ENCODE measurements at places on chromosomes 7 and 10.

DNA sequence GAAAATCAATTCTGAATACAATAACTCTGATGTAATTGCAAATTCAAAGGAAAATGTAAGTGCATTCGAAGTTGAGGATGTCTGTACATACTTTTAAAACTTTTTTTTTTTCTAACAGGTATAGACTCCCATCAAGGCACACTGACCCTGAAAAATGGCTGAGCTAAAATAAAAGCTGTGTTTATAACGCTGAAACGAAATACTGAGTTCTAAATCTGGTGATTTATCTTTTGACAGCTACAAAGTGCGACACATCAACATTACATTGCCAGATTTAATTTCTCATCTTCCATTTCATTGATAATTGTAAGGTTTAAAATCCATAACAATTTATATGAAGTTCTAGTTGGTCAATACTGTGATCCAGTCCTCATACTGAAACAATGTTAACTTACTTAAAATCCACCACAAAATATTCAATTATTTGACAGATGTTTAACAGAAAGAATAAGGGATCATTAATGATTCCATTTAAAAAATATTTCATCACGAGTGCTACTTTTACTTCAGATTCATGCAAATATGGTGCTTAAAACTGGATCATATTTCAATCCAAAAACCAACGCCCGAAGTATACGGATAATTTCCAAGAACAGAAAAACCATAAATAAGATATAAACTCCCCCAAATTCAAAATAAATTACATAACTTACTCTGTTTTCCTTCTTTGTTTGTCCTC is 1.4 kb downstream of the RAB11FIP2 start:
- DNase-seq: no peak

GRCh38 chr7:99558306-99559174 is at the start of gene ZNF655:
Gene ZNF655 (plus strand): TSS chr7:99558642. CDS start chr7:99560560, 1,918 bp downstream.
- peak; percentile 72 for DNase-seq

DNA sequence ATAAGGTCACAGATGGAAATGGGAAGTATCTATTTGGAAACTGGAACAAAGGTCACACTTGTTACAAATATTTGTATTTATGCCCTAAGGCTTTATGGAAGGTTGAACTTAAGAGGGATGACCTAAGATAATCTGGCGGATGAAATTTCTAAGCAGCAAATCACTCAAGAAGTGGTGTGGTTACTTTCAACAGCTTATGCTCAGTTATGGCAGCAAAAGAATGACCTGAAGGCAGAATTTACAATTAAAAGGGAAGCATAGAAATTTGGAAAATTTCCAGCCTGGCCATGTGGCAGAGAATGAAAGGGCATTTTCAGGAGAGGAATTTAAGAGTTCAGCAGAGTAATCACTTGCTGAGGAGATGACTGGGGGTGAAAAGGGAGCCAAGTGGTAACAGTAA is 95.8 kb upstream of the TNS3 start:
- DNase-seq: no peak

- no peak for DNase-seq
Measured at GRCh38 chr7:148253629-148254028, 336.9 kb upstream of the C7orf33 start.

DNA sequence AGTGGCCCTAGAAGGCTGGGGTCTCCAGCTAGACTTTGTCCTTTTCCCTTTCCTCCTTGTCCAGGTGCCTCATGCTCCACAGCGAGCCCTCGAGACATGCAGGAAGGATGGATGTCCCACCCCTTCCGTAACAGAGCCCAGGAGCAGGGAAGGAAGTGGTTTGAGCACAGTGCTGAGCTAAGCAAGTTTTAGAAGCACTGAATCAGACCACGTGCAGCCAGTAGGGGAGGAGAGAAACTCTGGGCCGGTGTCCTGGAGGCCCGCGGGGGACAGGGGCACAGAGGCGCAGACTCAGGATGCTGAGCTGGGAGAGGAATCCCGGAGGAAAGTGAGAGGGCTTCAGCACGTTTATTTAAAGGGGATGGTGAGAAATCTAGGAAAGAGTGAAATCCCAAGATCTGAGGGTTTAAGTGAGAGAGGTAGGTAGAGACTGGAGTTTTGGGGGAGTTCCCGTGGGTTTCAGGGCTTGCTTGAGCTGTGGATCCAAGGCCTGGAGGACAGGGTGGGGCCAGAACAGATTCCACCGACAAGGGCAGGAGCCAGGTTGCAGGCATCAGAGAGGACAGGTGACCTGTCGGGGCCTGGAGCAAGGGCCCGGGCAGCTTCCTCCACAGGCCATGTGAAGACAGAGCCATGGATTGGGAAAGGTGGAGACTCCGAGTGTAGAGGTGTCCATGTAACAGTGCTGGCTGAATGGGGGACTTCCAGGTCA is 4.4 kb upstream of the IRF5 start:
- DNase-seq: no peak

GRCh38 chr10:31619531-31620061 is 300.6 kb downstream of the ZEB1 start:
- DNase-seq: no peak

GRCh38 chr10:122021379-122021778 is 32.4 kb downstream of the TACC2 start:
- no peak for DNase-seq

GRCh38 chr7:140966561-140967233 is 42.0 kb upstream of the BRAF start:
- DNase-seq: no peak

- no peak for DNase-seq
Measured at GRCh38 chr7:101441890-101442289, 79.2 kb downstream of the COL26A1 start.

DNA sequence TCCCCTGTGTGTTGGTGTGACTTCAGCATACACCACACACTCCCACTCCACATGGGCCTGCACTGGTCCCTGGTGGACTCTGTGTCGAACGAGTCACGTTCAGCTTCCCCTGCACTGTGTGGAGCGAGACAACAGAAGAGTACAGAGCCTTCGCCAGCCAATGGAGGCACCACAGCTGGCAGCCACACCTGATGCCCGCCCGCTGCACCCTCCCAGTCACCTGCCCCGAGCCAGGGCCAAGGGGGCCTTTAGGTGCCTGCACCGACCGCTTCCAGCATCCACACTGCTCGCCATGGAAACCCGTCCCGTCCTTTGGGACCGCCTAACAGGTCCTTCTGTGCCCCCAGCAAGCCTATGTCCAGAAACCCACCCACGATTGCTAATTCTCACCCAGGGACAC is 9.2 kb downstream of the FOXL3 start:
- no peak for DNase-seq

DNA sequence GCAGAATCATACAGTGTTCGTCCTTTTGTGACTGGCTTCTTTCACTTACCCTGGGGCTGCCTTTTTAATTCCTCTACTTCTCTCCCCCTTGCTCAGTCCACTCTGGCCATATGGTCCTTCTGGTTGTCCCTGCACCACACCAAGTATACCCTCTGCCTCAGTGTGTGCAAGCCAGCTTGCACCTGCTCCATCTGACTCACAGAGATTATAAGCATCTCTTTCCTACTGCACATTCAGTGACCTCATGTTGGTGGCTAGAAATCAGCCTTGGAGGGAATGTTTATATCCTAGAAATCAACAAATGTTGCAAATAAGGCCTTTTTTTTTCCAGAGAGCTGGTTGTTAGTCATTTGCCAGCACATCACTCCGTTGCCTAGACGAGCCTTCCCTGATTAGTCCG is 67.5 kb upstream of the C10orf90 start:
- no peak for DNase-seq

GRCh38 chr7:158053183-158053915 is 534.3 kb downstream of the PTPRN2 start:
- DNase-seq: no peak

GRCh38 chr7:128365432-128365831 is 3.9 kb upstream of the PRRT4 start:
- no peak for DNase-seq

DNA sequence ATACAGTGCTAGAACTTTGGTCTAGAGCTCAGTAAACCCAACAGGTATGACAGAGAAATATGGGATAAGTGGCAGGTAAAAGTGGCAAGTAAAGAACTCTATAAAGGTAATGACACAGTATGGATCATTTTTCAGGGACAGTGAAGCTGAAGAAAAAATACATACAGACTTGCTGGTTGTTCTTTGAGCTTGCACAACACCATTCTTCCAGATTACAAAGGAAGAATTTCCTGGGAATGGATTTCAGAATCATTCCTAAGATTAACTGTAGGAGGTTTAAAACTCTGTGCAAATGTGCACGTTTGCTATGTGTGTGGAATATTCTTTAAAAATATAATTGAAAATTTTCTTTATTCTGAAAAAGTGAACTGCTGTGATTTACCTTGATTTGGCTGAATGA is 36.0 kb downstream of the PHF14 start:
- no peak for DNase-seq

- DNase-seq: no peak
Measured at GRCh38 chr10:2067015-2067414, 329.7 kb upstream of the ADARB2 start.

GRCh38 chr10:7484456-7485243 is 73.8 kb upstream of the SFMBT2 start:
- DNase-seq: no peak

DNA sequence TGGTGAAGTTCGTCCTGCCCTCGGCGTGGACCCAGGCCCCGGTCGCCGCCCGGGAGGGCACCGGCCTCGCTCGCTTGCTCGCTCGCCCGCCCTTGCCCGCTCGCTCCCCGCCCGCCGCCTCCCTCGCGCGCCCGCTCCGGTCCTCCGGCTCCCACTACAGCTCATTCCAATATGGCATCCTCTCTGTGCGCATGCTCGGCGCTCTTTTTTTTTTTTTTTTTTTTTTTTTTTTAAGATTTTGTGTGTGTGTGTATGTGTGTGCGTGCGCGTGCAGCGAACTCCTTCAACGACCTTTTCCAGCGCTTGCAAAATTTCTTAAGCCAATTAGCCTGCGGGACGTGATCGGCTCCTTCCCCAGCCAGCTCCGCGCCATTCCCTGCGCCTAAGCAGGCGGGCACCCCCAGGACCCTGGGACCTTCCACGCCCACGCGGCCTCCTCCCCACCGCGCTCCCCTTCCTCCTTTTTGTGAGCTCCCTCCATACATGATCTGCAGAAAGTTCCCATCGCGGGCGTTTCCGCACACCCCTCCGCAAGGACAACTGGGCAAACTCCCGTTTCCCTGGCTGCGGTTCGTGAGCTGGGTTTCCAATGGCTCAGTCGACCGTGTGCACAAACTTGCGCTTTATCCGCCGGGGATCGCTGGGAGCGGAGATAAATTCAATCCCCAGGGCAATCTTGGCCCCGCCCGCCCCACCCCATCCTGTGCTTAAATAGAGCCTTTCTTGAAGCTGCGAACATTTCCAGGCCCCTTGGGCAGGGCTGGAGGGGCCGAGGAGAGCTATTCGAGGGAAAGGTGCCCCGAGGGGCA is at the start of gene SFMBT2:
Gene SFMBT2, minus strand, starts transcription at position 173 of the 809 bp plus-strand sequence. CDS start 29,136 bp downstream, outside the sequence.
- DNase-seq: peak; percentile 24

- no peak for DNase-seq
Measured at GRCh38 chr7:107711301-107711700, 32.6 kb upstream of the CBLL1 start.

DNA sequence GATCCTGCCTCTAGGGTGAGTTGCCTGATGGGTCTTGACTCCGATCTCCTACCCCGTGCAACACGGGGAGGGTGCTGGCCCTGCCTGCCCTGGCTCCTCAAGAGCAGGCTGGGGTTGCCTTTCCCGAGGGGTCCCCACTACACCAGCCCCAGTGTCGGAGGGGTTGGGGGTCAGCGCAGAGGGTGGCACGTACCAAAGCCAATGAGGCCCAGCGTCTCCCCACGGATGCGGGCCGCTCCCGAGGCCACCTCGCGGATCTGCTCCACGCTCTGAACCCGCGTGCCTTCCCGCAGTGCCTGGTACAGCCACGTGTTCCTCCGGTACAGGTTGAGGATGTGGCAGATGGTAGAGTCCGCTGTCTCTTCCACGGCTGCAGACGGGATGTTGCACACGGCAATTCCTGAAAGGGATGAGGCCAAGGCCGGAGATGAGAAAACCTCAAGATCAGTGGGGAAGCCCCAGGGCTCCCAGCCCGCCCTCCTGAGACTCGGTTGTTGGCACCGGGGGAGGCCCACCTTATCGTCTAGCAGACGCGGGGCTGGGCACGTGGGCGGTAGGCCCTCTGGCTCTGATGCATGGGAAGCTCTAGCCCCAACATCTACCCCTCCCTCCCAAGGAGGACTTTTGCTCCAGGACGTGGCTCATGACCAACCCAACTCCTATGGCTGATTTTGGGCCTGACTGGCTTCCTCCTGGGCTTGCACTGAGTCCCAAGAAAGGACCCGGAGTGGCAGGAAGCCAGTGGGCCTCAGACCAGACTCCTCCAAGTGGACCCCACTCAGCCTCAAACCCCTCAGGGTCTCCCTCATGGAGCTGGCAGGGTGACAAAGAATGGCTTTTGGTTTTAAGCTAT is 56.1 kb downstream of the ZRANB1 start:
- no peak for DNase-seq

GRCh38 chr10:57692255-57692980 is 575.3 kb downstream of the IPMK start:
- peak; percentile 82 for DNase-seq

- DNase-seq: peak; percentile 63
Measured at GRCh38 chr7:148962823-148963582, 65.3 kb downstream of the PDIA4 start.

GRCh38 chr7:138556771-138557484 is 96.9 kb downstream of the TRIM24 start:
- DNase-seq: no peak

- peak; percentile 38 for DNase-seq
Measured at GRCh38 chr10:73110345-73110849, at the start of gene NUDT13. Gene NUDT13 (plus strand): TSS chr10:73110455. CDS start chr10:73114366, 3,911 bp downstream.

GRCh38 chr10:24503461-24504320 is 220.0 kb downstream of the ARHGAP21 start:
- no peak for DNase-seq

DNA sequence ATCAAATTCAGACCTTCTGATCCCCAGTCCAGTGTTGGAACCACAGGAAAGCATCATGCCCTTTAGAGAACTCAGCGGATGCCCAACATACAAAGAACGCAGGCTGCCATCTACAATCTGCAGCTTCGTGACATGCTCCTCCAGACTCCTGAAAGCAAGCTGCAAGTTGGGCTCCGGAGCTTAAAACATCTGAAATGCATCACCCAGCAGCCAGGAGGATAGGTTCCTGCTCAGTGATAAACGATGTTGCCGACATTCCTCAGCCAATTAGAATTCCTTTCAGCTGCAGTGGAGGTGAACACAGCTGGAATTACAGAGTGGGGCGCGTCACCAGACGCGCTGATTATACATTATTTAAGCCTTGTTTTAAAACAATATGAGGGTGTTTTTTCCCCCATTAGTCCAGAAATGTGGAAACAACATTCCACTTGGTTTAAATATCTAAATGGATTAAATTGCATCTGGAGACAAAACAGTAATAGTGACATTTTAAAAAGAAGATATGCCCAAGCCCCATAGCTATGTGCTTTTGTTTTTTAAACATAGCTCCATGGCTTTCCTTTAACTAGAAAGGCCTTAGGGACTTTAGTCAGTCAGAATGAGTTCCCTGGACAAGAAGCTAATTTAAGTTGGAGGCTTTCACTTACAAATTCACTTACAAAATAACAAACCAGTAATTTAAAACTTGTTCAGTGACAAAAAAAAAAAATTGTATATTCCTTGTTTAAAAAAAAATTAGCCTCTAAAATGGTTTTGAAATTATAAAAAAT is 6.3 kb downstream of the SMURF1 start:
- DNase-seq: peak; percentile 70

GRCh38 chr7:7103343-7104313 is 78.7 kb upstream of the C1GALT1 start:
- peak; percentile 20 for DNase-seq

- DNase-seq: no peak
Measured at GRCh38 chr7:100174582-100174981, 2.6 kb downstream of the GPC2 start.

- DNase-seq: peak; percentile 7
Measured at GRCh38 chr10:51369903-51370302, 295.6 kb downstream of the PRKG1 start.

Measured in amniotic stem cell (primary cell).